GM06990 (cell line): ENCODE measurements at places on chromosomes 7 and 10.

GRCh38 chr7:40447345-40447744 lies 312.5 kb downstream of the SUGCT start:
- DNase-seq = no peak

DNA sequence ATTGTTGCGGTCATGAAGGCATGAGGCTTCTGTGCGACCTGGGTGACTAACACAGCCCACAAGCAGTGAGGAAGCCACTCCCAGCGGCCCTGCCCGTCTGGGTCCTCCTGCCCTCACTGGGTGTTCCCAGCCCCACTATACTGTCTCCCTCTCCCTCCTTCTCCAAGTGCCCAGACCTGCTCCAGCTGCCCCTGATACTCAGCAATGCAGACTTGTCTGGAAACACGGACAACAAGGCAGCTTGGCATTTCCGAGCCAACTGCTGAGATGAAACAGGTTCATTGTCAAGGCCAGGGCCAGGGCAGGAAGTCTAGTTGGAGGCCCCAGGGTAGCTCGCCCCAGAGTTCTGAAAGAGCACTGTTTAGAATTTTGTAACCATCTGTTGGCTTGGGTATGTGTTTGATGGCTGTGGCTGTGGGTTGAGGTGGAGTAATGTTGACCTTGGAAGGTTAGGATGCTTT lies 95.7 kb downstream of the RBM20 start:
- no peak for DNase-seq

- no peak for DNase-seq
Measured at GRCh38 chr7:74059037-74059436, 24.6 kb upstream of the LIMK1 start.

DNA sequence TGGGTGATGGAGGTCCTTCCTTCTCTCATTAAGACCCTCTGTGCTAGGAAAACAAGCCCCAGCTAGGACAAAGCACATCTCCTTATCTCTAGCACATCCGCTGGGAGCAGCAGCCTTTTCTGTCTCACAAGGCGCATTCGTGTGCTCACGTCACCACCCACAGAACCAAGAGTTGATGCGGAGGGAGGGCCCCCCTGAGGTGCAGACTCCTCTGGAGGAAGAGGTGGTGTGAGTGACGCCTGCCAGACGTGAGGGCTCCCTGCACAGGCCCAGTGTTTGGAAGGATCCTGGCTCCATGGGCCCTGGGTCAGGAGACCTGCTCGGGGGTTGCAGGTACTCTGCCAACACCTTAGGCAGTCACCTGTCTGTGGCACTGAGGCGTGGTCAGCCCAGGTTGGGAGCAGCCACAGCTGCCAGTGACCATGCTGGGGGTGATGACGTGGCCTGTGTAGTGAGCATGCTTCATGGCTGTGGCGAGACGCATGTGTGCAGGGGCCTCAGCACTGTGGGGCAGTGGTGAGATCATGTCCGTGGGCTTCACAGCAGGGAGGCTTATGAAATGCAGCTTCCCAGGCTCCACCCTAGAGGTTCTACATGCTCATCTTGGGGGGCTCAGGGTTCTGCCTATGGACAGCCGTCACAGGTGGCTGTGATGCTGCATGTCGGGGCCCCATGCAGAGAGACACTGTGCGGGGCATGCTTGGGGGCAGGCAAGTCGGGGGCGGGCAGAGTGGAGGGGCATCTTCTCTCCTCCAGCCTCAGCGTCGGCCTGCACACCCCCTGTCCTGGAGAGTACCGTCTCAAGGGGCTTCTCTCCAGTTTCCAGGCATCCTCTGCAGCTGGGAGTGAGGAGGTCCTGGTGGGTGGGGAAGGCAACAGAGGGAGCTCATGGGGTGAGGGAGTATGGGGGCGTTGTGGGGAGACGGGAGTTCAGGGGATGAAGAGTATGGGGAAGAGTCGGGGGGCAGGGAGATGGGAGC lies 56.2 kb upstream of the DPYSL4 start:
- DNase-seq = no peak

GRCh38 chr10:125114761-125115391 lies 45.5 kb downstream of the CTBP2 start:
- no peak for DNase-seq

GRCh38 chr7:116356333-116356965 lies 143.1 kb upstream of the CAV2 start:
- no peak for DNase-seq

DNA sequence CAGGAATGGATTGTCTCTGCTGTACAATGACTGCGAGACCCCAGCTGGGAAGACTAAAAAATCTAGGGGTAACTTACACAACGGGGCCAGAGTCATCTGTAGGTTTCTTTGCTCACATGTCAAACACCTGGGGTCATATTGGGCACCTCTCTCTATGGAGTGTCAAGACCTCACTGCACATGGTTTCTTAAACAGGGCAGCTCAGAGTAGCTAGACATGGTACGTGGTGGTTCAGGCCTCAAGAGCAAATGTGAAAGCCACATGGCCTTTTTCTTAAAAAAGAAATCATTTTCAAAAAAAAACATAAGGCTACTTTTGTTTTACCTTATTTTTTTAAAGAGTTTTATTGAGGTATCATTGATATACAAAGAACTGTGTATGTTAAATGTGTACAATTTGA lies 162.2 kb upstream of the ITGB1 start:
- DNase-seq = no peak

- DNase-seq = no peak
Measured at GRCh38 chr7:117892821-117893220, 19.6 kb upstream of the CTTNBP2 start.

DNA sequence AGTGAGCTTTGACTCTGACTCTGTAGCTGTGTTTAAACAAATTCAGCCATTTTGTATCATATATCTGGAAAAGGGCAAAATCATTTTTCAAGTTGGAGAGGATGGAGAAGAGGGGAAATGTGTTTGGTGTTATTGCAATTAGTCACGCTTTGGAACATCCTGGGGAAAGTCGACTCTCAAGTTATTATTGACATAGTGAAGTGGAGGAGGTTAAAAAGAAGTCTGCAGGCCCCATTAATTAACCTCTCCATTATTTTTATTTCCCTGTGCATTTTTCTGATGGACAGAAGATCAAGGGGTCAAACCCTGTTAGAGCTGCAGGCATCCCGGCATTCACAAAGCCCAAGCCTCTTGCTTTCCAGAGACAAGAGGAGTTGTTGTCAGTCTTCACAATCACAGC lies 132.6 kb downstream of the TEX36 start:
- DNase-seq = no peak

DNA sequence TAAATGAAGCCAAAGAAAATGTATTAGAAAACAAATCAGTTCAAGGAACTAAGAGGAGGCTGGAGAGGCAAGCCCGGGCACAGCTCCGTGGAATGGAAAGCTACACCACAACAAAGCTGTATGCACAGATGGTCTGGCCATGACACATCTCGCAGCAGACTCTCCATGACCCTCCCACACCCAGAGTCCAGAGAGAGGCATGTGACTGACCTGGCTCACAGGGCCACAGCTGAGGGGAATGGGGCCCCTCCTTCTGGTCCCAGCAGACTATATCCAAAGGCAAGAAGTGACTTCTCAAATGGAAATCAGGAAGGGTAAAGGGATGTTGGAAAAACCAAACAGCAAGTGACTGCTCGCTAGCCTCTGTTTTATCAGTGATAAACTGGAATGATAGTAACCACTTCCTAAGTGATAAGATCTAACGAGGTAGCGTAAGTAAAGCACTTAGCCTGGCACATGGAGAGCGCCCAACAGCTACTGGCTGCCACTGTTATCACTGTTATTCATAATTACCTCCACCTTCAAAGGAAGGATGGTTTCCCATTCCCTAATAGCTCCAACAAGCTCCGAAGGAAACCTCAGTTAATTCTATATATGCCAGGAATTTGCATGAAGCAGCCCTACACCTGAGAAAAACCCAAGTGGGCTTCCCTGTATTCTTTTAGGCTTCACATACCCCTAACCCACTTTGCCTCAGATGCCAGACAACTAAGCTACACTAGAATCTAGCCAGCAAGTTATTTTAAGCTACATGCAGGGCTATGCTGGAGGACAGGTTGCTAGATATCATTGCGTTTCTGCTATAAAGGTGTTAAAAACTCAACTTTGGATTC lies 8.4 kb downstream of the OSBPL3 start:
- DNase-seq = no peak

DNA sequence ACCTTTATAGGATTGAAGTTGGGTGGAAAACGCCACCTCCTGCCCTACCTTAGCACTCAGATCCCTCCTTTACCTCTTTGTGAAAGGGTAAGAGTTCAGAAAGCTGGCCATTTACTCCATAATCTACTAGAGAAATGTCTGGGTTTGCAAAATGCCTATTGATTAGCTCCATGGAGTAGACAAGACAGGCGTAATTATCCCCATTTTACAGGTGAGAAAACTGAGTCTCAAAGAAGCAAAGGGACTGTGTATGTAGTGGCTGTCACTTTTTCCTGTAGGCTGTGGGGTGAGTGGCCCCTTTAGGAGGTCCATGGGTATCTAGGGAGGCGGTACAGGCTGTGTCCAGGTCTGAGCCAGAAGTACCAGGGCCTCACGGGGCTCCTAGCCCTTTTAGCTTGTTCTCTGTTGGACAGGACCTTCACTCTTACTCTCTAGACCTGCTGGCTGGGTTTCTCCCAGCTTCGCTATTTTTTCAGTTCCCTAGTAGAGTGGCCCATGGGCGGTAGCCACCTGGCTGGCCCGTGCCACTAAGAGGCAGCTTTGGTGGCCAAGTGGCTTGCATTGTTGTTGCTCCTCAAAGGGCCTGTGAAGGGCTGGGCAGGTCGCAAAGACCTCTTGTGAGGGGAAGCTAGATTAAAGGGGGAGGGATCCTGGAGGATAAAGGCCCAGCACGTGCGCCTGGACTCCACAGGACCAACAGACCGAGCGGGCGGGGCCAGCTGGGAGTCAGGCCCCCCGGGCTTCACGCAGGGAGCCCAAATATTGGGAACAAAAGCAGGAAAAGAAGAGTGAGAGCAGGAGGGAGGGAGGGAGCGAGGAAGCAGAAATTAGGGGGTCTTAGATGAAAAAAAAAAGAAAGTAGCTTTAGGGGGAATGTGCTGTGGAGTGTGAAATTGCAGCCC lies 4.7 kb upstream of the PAX2 start:
- DNase-seq = no peak

DNA sequence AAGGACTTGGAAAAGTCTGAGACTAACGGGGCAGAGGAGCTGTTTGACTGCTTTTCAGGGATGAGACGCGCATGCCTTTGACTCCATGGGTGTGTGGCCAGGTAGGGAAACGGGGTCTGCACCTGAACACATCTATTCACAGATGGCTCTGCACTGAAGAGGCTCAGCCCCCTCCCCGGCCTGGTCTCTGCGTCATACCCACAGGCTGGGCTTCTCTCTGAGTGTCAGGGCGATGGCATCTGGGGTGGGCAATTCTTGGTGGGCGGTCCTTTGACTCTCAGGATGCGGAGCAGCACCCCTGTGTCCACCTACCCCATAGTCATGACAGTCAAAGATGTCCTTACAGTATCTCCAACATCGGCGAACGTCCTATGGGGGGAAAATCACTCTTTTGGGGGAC lies 23.0 kb downstream of the PFKP start:
- no peak for DNase-seq

DNA sequence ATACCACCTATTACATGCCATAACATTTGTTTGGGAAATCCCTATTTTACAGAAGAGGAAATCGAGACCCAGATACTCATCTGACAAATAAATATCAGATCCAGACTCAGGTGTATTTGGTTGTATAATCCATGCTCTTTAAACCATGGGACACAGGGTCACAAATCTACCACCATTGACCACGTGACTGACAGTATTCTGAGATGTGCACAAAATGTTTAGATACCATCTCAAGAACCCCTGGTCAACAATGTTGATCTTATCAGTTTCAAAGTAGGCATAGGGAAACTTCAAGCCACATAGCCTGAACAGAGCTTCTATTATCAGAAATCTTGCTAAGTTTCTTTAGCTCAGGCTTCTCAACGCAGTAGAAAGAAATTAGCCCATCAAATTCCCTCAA lies 93.6 kb downstream of the ICA1 start:
- no peak for DNase-seq

GRCh38 chr7:151110236-151110940 lies 24.1 kb downstream of the AGAP3 start:
- no peak for DNase-seq

DNA sequence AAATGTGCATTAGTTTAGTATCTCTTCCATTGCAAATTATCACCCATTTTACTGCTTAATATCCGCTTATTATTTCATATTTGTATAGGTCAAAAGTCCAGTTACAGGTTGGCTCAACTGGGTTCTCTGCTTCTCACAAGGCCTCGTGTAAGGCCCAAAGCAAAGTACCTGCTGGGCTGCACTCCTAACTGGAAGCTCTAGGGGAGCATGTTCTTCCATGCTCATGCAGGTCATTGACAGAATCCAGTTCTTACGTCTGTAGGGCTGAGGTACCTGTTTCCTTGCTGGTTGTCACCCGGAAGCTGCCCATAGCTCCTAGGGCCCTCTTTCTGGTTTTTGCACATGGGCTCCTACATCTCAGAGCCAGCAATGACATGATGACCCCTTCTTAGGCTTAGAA lies 79.6 kb downstream of the RAPGEF5 start:
- no peak for DNase-seq

- DNase-seq = no peak
Measured at GRCh38 chr10:5524641-5525560, at the start of gene CALML3. Gene CALML3 (plus strand): TSS chr10:5524961. CDS start chr10:5525086, 125 bp downstream.
